ENCODE measurements at places on chromosomes 1 and 21.
A peak's percentile ranks its signal among the peaks of the same experiment; 100 is the strongest.

- DNase-seq = no peak
Measured at GRCh38 chr1:154599658-154600057, 8.3 kb downstream of the ADAR start.

DNA sequence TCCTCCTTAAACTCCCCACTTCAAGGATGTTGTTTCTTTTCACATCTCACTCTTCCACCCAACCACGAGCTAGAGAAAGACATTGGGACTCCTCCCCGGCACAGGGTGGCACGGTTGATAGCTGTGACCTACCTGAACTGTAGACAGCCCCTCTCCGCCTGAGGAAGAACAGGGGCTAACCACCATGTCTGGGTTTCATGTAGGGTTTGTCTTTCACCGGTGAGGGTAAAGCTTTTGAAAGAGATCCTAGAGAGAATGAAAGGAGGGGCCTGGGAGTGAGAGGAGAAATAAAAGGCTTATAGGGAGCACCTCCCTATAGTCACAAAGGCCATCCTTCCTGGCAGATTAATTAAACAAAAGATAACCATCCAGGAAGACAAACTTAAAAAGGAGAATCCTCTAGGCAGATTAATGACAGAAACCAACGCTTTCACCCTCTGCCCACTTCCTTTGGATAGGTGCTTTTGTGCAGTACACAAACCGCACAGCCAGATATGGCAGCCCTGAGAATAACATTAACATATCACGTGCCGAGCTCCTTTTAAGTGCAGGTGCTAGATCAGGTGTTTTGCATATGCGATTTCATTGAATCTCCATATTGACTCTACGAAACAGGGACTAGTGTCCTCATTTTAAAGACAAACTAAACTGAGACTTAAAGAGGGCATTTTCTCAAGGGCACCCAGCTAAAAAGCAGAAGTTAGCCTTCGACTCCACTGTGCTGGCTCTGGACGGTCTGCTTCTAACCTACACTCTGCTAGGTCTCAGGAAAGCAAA is 178.1 kb upstream of the RUNX1 start:
- peak; percentile 66 for DNase-seq

- DNase-seq = no peak
Measured at GRCh38 chr1:77139389-77139788, 79.8 kb downstream of the PIGK start.

- no peak for DNase-seq
Measured at GRCh38 chr21:44434568-44434925, 20.8 kb upstream of the LRRC3 start.

DNA sequence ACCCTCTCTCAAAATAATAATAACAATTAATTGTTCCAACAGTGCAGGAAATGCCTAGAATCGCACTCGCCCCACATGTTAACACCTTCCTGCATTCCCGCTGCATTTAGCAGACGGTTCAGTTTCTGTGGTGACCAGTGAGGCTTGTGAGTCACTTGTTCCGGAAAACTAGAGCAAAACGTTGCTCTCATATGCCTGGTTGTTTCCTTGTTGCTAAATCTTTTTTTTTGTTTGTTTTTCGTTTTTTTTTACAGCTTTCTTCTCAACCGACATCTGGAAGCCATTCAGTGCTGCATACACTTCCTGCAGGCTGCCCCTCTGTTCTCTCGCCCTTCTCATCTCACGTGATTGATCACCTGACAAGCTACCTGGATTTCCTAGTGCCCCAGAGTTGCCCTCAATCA is 56.9 kb upstream of the TMPRSS2 start:
- DNase-seq = no peak

DNA sequence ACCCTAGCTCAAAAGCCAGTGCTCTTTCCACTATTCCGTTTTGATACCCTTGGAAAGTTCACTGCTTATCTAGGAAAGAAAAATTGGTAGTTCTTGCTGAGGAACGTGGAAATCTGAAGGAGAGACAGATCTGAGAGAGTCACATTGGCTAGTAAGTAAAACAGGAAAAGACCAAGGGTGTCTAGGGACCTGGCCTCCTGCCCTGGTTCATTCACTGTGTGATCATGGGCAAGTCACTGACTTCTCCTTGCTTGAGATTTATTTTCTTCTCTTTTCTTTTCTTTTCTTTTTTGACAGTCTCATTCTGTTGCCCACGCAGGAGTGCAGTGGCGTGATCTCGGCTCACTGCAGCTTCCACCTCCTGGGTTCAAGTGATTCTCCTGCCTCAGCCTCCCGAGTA is 90.8 kb downstream of the NFIA start:
- no peak for DNase-seq

GRCh38 chr1:221439747-221440501 is 302.0 kb downstream of the DUSP10 start:
- DNase-seq = peak; percentile 11

DNA sequence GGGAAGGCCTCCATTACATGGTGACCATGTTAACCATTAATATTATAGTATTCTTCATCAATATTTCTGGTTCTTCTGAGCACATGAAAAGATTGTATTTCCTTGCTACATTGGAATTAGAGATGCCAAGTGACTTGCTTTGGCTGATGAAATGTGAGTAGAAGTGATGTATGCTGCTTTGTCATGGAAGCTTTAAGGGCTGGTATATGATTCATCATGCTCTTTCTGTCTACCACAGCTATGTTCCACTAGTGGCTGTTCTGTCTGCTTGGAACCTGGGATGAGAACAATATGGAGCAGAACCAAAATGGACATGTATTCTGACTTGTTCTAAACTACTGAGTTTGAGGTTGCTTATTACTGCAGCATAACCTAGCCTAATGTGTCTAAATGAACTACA is 163.3 kb downstream of the TM2D1 start:
- DNase-seq = no peak

GRCh38 chr1:29519788-29520110 is 283.4 kb downstream of the PTPRU start:
- no peak for DNase-seq

- no peak for DNase-seq
Measured at GRCh38 chr1:89600451-89601224, 32.3 kb upstream of the LRRC8C start.

- no peak for DNase-seq
Measured at GRCh38 chr1:25553749-25554429, 10.5 kb downstream of the LDLRAP1 start.

GRCh38 chr1:214018386-214019268 is 30.9 kb downstream of the PROX1 start:
- peak; percentile 6 for DNase-seq
